HTR-8/SVneo (cell line): ENCODE measurements at places on chromosomes 16 and 17.

DNA sequence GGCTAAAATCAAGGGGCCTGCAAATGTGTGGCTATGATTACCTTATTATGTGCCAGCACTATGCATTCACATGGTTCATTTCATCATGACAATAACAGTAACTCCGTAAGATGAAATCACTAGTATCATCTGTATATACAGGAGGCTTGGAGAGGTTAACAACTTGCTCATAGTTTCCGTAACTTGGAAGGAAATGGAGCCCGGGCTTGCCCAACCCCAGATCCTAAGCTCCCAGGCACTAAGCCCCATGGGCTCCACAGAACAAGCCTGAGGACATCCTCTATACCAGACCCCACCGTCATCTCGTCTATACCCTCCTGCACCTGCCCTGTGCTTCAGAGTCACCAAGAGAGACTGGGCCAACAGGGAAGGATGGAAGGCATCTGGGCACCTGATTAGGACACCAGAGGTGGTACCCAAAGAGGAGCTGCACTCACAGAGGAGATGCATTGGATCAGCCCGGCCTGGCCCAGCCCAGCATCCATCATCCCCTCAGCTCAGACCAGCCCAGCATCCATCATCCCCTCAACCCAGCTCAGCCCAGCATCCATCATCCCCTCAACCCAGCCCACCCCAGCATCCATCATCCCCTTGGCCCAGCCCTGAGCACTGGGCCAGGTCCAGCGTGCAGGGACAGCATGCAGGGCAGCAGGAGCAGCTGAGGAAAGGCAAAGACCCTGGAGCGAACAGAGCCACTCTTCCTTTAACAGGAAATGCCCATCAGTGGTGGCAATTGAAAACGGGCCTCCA, 28.5 kb downstream of the NSMCE1 start:
- no peak for DNase-seq

GRCh38 chr16:48905632-48906505, 295.9 kb upstream of the N4BP1 start:
- no peak for DNase-seq

DNA sequence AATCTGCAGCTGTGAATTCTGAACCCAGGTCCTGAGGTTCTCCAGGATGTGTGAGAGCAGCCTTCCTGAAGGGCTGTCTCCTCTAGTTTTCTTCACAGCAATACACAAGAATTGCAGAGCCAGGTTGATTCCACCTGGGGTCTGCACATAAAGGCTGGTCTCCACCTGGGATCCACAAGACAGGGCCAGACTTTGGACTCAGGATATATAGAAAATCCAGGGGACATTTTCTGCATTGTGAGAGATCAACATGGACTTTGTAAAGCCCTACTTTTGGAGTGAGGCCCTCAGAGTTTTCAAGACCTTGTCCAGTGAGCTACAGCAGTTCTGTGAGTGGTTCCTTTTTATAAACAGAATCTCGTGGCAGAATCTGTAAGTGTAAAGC, 6.3 kb downstream of the ZNF267 start:
- no peak for DNase-seq

- DNase-seq: no peak
These were observed 53.0 kb upstream of the DNAJA2 start for GRCh38 chr16:47026492-47026891.

DNA sequence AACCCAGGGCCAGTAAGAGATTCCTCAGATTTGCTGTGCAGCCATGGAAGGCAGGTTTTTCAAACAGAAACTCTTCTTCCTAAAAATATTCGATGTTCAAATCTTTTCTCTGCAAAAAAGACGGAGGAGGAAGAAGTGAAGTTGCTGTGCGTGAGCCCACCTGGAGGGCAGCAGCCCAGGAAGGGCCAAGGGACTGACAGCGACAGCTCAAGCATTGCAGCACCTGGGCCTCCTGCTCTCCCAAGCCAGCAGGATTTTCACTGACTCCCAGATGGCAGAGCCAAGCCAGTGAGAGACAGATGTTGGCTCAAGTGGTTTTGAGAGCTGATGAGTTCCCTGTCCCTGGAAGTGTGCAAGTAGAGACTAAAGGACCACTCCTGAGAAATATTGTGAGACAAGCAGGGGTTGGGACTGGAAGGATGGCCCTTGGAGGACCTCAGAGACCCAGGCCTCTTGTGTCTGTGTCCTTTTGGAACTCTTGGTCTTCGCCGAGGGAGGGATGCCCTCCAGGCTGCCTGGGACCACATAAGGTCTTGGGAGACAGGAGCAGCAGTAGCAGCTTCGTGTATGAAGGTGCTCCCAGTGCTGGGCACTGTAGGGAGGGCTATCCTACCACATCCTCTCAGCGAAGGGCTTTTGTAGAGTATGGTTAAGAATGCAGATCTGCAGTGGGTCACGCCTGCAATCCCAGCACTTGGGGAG, 29.3 kb upstream of the TNFRSF13B start:
- no peak for DNase-seq

DNA sequence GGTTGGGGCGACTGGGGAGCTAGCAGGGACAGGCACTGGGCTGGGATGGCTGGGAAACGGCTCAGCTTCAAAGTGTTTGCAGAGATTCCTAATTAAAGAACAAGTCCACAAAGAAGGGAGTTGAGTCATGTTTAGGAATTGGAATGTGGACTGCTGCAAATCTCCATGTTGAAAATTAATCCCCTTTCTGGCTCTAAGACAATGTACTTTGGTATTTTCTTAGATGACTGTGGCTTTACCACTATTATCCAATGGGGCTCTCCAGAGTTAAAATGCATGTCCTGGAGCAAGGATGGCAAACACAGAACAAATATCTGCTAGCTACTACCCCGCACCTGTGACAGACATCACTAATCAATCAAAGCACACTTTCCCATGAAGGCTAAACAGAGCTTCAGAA, 22.2 kb upstream of the WSCD1 start:
- no peak for DNase-seq
